Esophagus muscularis mucosa (tissue), 4 donors: ENCODE measurements at places on chromosomes 2 and 18.

DNA sequence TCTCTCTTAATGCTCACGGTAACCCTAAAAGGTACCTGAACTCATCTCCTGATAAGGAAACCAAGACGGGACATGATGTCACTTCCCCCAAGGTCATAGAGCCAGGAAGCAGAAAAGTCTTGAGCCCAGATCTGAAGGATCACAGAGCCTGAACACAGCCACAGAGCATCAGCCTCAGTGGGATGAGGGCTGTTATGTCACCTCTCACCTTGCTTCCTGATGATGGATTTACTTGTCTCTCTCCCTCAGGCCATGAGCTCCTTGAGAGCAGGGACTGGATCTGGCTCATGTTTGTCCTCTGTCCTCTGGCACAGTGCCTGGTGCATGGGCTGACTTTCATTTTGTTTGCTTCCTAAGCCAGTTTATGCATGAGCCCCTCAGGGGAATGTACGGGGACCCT is 54.2 kb downstream of the SERTAD2 start:
- DNase-seq, result no peak

- DNase-seq, result no peak
Measured at GRCh38 chr18:58201733-58202730, 158.0 kb downstream of the NEDD4L start.

DNA sequence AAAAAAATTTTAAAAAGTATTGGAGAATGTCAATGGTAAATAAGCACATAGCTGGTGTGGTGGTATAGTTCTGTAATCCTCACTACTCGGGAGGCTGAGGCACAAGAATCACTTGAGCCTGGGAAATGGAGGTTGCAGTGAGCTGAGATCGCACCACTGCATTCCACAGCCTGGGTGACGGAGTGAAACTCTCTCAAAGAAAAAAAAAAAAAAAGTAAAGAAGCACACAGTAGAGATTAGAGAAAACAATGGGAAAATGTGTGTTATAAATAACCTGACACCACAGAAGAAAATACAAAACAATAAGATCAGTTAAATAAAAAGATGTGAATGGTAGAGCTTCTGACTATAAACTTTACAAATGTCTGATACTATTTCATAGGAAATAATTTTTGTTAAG is 163.7 kb upstream of the WDSUB1 start:
- no peak for DNase-seq

GRCh38 chr18:21100678-21101077 is 10.9 kb downstream of the ROCK1 start:
- DNase-seq, result no peak

GRCh38 chr2:48855142-48855541 is 99.6 kb upstream of the LHCGR start:
- no peak for DNase-seq
